ENCODE measurements at places on chromosomes 6 and 20.
A peak's percentile ranks its signal among the peaks of the same experiment; 100 is the strongest.

DNA sequence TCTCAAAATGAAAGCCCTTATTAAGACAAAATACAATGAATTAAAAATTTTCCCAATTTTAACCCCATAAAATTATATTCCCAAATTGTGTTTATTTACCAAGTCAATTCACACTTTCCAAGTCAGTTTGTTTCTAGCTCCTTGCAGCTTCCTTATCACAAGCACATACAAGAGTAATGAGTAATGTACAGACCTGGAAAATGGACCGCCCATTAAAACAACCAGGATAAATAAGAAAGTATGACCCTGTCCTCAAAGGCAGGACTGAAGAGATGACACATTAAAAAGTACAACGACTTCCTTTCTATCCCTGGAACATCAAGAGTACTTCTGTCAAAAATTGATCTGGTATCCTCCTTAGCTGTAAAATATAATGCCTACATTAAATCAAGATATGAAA lies 47.1 kb upstream of the TMX4 start:
- DNase-seq, result no peak

DNA sequence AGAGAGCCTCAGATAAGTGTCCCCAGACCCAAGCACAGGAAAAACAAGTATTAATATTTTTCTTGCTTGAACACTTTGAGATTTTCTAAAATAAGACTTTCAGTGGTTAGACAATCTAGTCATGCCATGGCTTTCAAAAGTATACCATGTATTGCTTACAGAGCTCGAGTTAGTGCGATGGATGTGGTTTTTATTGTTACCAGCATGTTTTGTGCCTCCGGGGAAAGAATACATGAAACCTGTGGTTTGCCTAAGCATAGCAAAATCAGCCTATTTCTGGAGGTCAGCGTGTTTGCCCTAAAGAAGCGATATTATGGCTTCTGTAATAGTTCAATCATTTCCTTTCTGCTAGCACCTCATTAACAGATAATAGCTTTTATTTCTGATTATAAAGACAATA lies 21.6 kb downstream of the RIN2 start:
- no peak for DNase-seq

GRCh38 chr6:31776989-31777666 lies at the start of gene VWA7:
VWA7 (minus strand) TSS chr6:31777328; CDS start chr6:31776779, 549 bp downstream.
- DNase-seq, result peak; percentile 85

DNA sequence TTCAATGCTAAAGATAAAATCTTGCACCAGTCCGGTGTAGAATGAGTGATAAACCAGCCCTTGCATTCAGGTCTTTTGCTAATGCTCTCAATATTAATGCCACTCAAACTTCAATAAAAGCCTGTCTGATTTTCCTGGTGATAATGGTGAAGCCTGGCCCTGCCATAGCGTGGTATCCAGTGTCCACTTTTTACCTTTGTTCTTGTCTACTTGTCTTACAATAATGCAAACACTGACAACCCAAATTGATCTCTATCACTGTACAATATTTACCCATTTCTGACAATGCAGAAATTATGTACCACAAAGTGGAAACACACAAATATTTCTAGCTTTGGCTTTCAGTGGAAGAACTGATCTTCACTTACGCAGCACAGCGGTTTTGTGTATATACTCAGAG lies 189.1 kb downstream of the ZDHHC14 start:
- DNase-seq, result no peak

DNA sequence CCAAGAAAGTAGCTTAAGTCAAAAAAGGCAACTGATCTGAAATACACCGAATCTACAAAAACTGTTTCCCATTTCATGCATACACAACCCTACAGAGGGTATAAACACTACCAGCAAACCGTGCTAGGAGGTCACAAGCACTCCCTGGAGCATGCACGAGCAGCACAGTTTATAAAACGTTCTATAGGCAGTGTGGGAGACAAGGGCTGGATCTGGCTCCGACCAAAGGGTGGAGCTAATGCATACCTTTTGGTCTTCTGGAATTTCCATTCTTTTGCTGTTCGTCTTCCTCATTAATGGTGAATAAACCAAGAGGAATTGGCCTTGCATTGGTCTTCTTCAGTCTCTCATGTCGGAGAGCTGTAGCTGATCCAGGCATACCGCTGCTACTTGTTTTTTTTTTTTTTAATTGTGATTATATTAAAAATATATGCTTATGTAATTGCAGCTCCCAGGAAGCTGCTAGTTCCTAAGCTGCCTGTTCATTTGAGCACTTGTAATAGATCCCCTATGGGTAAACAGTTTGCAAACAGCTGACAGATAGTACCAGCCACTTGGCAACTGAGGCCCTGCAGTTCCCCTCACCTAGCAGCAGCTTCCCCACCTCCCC lies 24.5 kb downstream of the MAP7 start:
- peak; percentile 56 for DNase-seq

DNA sequence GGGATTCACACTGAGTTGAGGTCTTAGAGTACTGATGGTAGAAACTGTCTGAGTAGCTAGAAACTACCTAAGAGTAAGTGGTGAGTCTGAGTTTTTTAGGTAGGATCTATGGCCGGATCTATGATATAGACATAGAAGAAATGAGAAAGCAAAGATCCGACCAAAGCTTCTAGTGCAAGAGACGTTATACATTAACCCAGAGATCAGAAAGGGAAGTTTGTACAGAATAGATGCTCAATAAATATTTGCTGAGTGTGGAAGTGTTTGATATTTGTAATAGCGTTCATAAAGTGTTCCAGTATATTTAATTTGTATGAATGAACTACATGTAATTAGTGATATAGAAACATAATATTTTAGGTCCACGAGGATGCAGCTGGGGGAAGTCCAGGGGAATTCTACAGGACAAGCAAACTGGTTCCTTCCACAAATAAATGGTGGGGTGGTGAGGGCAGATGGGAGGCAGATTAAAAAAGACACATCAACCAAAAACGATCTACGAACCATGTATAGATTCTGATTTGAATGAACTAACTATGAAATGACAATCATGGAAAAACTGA lies 31.9 kb upstream of the JARID2 start:
- no peak for DNase-seq

DNA sequence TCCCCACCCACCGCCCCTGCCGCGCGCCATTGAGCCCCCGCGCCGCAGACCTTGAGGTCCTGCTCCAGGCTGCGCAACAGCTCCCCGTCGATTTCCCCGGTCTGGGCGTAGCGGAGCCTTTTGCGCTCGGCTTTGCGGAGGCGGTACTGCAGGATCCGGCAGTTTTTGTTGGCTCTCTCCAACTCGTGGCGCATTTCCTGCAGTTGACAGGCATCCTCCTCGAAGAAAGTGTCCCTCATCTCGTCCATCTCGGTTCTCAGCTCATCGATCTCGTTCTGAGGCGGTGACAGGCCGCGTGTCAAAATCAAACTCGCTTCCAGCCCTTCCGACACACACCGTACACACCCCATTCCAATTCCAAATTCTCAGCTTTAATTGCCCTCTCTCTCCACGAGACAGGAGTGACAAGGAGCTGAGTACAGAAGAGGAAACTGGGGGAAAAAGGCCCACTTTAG lies 4.3 kb downstream of the MTCL3 start:
- no peak for DNase-seq

DNA sequence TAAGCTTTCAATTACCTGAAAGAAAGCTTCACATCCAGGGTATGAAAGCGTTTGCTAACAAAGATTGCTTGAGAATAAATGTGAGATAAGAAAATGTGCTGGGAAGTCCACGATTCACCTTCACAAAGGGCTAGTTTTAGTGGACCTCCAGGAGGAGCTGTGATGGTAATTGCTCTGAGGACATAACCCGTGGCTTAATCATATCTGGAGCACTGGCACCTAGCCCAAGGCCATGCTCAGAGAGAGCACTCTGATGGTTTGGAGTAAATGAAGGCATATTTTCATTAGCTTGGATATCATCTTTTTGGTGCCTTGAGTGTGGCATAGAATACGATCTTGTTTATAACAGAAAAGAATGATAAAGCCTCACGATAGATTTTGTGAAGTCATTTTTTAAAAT lies 46.9 kb upstream of the BACH2 start:
- DNase-seq, result no peak

DNA sequence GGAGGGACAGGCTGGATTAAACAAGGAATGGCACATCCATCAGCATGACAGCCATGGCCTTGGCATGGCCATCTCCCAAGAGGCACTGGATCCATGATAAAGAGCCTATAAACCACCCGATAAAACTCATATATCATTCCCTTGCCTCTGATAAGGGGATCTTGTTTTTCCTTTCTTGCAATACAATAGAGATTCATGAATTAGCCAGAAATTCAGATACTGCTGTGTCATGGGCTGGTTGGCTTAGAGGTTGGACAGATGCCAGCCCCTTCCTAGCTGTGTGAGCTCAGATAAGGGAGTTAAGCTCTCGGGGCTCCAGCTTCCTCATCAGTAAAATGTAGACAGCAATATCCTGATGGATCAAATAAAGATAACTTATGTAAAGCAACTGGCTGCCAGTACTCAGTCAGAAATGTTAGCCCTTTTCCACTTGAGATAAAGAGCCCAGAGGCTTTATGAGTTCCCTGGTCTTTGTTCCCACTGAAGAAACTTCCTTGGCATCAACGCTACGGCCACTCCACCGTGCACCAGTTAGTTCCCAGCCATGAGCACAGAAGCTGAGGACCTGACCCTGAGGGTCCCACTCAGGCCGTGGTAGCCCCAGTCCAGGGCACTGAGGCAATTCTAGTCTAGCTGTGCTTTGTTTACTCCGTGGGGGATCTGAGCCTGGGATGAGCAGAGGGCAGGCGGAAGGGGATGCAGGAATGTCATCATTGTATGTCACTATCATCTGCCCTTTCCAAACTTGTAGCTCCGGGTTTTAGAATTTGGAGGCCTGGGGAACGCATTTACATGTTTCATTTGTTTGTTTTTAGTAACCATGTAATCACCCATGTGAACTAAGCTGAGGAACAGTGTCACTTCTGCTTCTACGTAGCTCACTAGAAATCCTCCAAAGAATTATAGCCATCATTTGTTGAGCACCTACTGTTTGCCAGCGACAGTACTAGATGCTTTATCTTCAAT lies 67.2 kb upstream of the TBC1D7 start:
- peak; percentile 57 for DNase-seq
